ENCODE measurements at places on chromosomes 7 and 10.
A peak's percentile ranks its signal among the peaks of the same experiment; 100 is the strongest.

DNA sequence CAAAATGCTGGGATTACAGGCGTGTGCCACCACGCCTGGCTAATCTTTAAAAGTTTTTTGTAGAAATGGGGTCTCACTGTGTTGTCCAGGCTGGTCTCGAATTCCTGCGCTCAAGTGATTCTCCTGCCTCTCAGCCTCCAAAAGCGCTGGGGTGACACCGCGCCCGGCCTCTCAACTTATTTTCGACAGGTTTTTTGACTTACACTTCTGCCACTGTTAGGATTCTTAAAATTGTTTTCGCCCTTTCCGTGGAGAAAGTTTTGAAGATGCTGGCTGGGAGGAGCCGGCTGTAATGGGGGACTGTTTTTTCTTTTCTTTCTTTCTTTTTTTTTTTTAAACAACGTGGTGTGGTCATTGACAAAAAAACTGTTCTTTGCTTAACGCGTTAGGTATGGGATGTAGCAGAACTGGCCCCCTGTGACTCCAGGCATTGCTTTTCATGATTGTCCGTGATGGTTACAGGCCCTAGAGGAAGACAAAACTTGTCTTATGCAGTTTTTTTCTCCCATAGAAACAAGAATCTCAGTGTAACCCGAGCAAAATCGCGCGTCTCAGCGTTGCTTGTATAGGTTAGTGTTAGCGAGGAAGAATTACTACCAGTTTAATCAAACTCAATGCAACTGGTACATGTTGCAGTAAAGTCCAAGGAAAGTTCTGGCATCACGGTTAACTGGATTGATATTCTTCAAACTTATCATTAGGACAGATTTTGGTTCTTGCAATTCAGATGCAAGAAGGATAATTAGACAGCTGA lies 72.2 kb downstream of the DAGLB start:
- DNase-seq = no peak

- DNase-seq = peak; percentile 81
Measured at GRCh38 chr10:124560377-124561105, 98.9 kb downstream of the LHPP start.

DNA sequence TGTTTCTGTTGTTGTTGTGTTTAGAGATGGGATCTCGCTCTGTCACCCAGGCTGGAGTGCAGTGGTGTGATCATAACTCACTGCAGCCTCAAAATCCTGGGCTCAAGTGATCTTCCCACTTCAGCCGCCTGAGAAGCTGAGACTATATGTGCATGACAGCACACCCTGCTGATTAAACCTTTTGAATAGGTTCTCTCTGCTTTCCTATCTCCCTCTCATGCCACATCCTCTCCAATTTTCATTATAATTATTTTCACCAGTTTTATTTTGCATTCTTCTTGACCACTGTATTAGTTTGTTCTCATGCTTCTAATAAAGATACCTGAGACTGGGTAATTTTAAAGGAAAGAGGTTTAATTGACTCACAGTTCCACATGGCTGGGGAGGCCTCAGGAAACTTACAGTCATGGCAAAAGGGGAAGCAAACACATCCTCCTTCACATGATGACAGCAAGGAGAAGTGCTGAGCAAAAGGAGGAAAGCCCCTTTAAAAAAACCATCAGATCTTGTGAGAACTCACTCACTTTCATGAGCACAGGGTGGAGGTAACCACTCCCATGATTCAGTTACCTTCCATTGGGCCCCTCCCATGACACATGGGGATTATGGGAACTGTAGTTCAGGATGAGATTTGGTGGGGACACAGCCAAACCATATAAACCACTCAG lies 12.9 kb downstream of the AGK start:
- DNase-seq = no peak

DNA sequence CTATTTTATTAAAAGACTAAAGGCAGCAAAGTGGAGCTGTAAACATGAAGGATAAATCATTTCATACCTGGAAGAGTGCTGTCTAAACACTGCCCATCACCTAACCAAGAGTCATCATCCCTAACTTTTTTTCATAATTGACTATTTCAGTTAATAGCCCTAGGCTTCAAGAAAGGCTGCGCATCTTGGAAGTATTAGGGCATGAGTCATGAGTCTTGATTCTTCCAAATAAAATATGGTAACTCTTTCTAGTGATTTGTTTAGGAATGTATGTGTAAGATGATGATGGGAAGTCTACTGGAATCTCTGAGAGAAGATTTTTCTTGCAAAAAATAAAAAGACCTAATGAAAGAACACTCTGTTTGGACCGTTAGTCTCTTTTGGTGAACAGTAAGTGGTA lies 207.7 kb upstream of the AHR start:
- no peak for DNase-seq

DNA sequence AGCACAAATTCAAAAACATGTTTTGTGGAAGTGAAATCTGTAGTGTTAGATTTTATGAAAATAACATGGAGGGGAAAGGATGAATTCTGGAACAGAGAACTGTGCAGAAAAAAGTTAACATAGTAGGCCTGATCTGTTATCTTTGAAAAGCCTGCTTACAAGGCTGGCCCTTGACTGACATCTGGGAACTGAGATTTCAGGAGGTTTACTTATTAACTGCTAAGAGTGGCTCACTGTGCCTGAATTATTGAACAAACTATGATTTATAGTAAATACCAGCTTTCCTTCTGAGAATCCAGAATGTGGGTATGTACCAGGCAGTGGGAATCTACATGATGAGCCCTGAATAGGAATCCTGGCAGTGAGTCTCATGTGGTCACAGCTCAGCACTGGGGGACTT lies 30.5 kb downstream of the NSUN6 start:
- DNase-seq = no peak

- no peak for DNase-seq
Measured at GRCh38 chr7:137402536-137403352, 59.2 kb upstream of the PTN start.

DNA sequence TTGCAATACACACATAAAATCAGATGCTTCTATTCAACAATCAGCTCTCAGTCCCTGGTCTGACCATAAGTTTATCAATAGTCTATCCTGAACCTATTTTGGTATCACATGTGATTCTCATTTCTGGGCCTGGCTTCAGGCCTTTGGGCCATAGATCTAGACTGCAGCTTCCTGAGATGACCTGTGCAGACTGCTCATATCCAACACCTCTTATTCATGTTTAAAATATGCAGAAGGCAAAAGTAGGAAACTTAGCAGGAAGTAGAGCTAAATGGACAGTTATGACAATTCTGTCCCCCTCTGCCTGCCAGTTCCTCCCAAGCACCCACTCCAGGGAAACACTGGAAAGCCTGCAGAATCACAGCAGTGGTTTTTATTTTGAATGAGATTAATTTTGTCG lies 53.3 kb downstream of the C7orf25 start:
- DNase-seq = no peak

Data from left hindlimb (tissue), 1 donor.